ENCODE measurements at places on chromosomes 1 and 21.
A peak's percentile ranks its signal among the peaks of the same experiment; 100 is the strongest.

DNA sequence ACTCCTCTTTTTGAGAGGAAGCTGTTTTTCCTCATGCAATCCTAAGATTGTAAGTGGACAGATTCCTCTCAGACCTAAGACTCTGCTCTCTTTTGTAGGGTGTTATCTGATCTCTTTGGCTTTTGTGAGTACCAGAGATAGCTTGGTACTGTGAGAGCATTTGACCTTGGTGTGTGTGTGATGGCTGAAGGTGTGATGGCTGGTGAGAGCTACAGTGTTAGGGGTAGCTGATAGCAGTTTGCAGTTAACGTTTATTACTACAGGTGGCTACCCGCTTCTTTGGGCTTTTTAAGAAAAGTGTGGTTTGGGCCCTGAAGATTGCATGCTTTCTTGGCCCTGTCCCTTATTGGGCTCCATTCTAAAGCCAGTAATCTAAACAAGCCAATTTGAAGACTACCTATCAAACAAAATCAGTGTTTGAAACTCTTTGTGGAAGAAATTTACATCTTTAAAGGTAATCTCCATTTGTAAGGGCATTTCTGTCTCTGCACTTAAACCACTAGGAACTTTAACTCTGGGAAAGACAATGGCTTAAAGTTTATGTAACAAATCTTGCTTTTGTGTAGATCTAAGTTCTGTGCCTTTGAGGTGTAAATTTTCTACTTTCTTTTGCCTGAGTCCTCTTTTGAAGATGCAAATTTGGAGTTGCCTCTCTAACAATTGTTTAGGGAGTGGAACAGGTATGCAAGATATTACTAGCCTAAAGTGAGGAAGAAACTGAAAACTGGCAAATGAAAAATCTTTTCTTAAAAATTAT, 85.3 kb upstream of the SERBP1 start:
- DNase-seq, result no peak

- no peak for DNase-seq
Observed at GRCh38 chr1:40532844-40533424, 1.5 kb downstream of the ZNF684 start.

DNA sequence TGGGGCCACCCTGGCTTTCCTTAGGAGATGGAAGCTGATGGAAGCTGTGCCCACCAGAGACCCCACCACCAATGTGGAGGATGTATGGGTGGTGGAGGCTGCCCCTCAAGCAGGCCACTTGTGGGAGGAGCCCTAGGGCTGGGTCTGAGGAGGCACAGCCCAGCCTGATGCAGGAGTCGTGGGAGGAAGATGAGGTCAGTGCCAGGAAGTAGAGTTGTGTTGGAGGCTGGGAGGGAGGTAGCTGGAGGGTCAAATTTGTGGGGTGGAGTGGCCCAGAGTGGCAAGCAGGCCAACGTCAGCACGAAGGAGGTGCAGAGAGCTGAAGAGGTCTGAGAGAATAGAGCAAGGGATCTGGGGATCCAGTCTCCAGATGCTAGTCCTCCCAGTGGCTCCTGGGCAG, 119.0 kb upstream of the USP24 start:
- DNase-seq, result no peak

- DNase-seq, result no peak
Observed at GRCh38 chr1:19504796-19505692, 19.7 kb upstream of the CAPZB start.

DNA sequence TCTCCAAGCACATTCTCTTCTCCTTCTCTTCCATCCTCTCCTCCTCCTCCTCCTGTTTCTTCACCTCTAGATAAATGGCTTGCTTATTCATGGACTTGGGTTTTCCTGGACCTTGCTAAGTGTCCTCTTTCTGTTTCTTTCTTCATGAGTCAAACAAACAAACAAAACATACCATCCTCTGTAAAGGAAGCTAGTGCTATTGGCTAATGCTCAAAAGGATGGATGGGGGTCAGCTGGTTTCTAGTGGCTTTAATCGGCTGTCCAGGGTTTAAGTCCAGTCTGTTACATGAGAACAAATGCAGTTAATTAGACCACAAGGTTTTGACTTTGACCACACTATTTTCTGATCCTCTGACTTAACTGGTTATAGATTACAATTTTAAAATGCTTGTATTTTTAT, 83.8 kb upstream of the TSPAN2 start:
- DNase-seq, result no peak

GRCh38 chr1:242754926-242755325, 230.4 kb upstream of the PLD5 start:
- DNase-seq, result no peak

DNA sequence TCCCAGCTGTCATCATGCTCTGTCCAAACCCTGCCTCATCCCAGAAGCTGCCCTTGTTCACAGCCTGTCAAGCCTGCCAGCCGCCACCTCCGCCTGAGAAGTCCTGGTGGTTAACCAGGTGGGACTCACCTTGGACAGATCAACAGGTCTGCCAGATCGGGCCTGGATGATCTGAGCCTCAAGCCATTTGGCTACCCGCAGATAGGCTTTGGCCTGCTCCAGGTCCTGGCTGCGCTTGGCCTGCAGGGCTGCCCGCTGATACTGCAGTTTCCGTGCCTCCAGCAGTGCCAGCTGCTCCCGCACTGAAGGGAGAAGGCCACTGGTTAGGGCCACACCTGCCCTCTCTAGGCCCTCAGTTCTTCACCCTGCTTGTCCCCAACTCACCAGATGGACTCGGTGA, 8.6 kb downstream of the CC2D1B start:
- DNase-seq, result no peak

DNA sequence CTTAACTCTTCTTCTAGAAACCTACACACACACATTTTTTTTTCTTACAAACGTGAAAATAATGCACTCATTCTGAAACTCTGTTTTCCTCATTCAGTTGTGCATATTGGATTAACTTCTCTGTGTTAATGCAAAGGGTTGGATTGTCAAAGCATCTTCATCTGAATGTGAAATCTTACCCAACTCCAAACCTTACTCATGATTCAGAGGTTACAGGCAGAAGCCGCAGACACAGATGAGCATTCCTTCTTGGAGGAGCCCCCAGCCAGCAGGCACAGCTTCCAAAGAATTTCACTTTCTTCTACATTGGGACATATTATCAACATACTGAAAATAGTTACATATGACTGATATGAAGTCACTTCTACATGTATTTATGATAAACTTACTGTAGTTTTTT, 15.7 kb downstream of the PATJ start:
- DNase-seq, result no peak

DNA sequence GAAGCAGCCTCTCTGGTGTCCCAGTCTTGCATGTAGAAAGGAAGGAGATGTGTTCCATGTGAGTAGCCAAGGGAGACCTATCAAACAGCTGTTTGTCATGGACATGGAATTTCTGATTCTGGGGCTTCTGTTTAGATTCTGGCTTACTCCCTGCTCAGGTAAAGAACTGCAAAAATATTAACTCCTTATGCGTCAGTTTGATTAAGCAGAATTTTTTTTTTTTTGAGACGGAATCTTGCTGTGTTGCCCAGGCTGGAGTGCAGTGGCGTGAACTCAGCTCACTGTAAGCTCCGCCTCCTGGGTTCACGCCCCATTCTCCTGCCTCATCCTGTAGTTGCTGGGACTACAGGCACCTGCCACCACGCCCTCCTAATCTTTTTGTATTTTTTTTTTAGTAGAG, 6.8 kb downstream of the ARV1 start:
- DNase-seq, result no peak

- no peak for DNase-seq
Observed at GRCh38 chr1:228198977-228199590, 8.8 kb upstream of the OBSCN start.

GRCh38 chr1:3821447-3821846, 25.1 kb upstream of the LRRC47 start:
- peak; percentile 22 for DNase-seq

DNA sequence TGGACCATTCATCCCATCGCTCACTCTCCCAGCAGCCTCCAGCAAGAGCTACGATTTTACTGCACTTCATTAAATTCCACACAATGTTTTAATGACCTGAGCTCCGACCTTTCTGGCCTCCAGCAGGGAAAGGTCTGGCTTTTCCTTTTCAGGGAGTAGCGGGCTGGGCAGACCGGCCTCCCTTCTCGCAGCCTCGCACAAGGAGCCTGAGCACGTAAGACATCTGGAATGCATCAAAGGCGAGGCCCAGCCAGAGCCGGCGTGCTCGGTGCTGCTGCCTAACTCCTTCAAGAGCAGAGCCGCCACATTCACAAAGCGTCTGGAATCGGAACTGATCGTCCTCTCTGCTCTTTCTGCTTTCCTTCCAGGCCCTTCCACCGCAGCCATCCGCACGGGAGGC, 32.5 kb upstream of the FHAD1 start:
- DNase-seq, result no peak

Data from NCI-H187 treated with DMSO at 0.1 percent for 48 hours (cell line).